ENCODE measurements at places on chromosomes 4 and X.

GRCh38 chrX:150486011-150486410, 82.4 kb upstream of the MTM1 start:
- DNase-seq: peak; percentile 39

DNA sequence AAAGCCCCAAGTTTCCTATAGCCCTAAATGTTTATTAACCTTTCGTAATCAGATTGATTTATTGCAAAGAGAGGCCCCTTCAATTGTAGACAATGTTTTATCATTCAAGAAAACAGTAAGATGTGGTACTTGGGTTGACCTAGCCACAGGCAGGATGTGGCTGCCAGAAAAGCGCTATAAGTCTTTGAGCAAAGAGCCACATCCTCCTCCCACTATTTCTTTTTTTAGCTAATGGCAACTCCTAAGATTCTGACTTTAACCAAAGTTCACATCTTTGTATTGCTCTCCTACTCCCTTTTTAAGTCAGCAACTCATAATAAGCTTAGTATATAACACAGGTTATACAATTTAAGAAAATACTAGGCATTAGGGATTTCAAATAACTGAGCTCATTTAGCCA, 70.7 kb upstream of the PPP3CA start:
- DNase-seq: peak; percentile 63

DNA sequence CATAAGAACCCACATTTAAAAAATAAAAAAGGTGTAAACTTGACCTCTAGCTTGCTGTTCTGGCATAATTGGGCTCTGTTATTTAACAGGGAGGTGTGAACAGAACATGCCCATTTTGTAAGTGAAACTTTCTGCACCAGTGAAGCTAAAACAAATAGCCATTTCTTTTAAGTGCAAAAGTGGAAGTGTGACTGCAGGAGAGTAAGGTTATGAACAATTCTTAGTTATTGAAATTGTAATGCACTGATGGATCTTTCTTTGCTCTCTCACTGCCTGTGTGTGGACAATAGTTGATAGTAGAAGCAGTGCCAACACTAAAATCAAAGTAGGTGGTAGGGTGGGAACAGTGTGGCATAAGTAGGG, 12.6 kb downstream of the P2RY10 start:
- DNase-seq: no peak

- no peak for DNase-seq
Measured at GRCh38 chr4:6613676-6614651, 26.5 kb upstream of the MRFAP1 start.

DNA sequence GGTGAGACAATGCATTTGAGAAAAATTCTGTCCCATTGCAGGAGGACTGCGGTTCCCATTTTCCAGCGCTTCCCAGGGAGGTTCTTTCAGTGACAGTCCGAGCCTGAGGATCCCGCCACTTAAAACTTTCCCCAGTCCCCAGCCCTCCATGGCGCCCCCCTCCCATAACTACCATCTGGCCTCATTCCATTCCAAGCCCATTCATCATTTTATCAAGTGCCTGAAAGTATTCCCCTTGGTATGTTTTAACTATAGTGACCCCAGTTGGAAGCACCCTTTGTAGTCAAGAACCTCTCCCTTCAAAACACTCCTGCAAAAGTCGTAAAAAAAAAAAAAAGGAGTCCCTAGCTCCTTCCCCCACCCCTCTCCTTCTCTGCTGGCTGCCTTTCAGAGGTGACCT, 1.2 kb downstream of the RASL11B start:
- no peak for DNase-seq

DNA sequence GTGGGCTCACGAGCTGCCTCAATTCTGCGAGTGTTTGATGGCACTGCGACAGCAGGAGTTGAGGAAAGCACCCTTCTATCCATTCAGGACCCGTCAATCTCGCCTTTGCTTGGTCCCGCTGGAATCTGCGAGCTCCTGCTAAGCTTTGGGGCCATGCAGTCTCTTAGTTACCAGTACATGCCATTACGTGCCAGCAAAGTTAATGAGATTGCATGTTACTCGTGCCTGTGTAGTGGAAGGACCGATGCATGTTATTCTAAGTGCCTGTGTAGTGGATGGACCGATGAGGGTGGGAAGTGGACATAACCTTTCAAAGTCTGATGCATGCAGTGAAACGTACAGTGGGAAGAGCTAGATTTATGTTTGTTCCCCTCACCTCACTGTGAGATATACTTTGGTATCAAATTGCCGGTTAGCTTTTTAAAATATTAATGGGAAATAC, 569 bp downstream of the RPS3A start:
- DNase-seq: no peak

- no peak for DNase-seq
Measured at GRCh38 chr4:182653596-182653995, 263.6 kb downstream of the DCTD start.

DNA sequence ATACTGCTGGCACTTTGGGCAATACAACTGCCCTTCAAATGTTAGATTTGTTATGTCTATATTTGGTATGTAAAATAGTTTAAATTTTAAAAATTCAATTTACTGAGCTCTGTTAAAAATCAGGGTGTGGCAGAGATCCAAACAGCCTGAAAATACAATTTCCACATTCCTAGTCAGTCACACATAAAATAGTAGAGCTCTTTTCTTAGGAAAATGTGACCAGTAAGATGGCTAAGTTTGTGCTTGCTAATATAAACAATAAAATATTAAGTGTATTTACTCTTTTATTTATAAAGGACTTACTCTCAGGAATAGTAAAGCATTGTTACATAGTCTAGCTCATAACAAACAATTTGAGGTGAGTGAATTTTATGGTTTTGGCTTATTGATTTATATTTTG, 200.2 kb downstream of the DKK2 start:
- no peak for DNase-seq

DNA sequence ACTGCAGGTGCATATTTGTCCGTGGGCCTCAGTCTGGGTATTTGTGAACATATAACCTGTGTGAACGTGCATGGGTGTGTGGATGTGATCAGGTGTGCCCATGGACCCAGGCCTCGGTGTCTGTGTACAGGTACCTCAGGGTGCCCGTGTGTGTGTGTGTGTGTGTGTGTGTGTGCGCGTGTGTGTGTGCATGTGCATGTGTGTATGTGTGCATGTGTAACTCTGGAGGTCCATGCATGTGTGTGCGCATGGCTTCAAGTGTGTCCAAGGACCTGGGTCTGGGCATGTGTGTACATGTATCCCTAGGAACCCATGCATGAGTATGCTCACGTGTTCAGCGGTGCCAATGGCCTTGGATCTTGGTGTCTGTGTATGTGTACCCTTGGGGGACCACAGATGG, 15.8 kb downstream of the FTSJ1 start:
- DNase-seq: no peak

GRCh38 chr4:66691101-66691500, 854.2 kb downstream of the CENPC start:
- no peak for DNase-seq
